ENCODE measurements at places on chromosomes 13 and 19.

- no peak for DNase-seq
Observed at GRCh38 chr13:106426909-106427308, 108.6 kb downstream of the EFNB2 start.

DNA sequence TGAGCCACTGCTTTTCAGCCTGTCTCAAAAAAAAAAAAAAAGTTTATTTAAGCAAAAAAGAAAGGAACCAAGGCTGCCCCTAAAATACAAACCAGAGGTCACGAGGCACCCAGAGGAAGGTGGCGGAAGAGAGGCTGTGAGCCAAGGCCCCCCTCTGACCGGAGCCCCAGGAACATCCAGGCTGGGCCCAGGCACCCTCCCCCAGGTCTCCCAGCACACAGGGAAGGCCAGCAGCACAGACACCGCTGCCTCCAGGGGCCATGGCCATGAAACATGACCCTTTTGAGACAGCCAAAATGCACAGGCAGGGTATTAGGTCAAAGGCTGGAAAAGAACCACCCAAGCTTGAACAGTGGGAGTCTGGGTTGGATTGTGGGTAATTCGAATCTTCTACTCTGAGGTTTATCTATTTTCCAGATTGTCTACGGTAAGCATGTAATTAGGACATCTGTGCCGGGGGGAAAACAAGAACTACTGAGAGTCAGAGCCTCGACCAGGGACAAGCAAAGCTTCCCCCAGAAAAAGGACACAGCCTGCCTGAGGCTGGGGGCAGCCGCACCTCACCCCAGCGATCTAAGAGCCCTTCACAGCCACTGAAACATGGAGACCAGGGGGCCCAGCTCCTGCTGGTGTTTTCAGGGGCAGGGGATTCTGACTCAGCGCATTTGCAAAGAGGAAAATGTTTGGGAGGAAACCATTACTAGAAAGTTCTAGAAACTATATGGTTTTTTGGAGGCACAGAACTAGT lies 8.4 kb downstream of the PEX11G start:
- no peak for DNase-seq

- DNase-seq = no peak
Observed at GRCh38 chr13:73058432-73058735, 421 bp upstream of the KLF5 start.

GRCh38 chr19:43759515-43759914 lies 4.8 kb upstream of the SMG9 start:
- no peak for DNase-seq

DNA sequence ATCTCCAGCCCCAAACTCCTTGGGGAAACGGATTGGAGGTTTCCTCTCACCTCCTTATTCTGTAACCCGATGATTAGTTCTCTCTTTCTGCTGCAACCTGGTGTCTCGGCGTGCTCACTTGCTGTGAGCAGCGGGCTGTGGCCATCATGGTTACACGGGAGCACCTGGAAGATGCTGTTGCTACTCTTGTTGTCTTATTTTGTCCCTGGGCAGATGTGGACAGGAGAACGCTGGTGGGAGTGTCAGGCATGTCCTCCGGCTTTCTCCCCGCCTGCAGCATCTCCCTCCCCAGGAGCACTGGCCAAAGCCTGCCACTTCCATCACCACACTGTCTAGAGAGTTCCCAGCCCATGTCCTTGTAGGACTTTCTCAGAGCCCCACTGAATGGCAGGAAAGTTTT lies 211.8 kb upstream of the ZNF536 start:
- no peak for DNase-seq

GRCh38 chr13:92122186-92122853 lies 723.9 kb downstream of the GPC5 start:
- DNase-seq = no peak

DNA sequence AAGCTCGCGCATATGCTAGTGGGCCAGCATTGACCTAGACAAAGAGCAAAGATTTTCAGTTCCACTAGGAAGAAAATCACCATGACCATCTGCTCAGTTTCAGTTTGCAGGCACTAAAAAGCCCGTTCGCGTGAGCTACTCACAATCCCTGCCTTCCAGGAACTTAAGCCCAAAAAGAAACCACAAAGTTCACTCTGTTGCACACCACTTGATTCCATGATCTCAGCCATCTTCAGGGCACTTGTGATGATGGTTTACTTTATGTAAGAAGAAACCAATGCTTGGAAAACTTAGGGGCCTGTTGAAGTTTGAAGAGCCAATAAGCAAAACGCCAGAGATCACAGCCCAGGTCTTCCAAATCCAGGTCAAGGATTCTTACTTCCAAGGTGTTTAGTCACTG lies 45.0 kb upstream of the SLC15A1 start:
- no peak for DNase-seq

DNA sequence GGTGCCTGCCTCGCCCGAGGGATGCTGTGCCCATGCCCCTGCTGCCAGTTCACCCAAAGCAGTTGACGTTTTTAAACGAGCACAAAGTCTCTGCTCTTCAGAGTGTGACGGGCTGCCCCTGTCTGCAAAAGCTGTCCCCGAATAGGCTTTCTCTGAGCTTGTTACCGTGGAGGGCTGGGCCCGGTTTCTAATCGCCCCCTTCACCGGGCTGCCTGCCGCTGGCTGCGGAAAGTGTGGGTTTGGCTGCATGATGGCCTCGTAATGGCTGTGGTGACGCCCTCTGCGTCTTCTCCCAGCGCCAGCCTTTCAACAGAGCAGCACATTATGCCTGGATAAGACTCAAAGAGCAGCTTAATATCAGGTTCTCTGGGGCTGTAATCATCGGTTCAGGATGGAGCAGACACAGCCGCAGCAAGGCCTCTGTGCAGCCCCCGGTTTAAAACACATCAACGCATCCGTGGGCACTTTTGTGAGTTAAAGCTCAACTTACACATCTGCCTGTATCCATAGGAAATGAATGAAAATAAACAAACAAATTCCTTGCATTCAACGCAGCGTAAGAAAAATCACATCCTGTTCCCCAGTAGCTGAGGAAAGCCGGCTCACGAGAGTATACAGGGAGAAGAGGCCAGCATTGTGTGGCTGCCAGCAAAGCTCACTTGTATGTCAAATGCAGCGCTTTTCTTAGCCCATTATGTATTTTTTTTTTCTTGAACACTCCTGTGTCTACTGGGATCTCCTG lies 166.4 kb upstream of the SOX1 start:
- no peak for DNase-seq

DNA sequence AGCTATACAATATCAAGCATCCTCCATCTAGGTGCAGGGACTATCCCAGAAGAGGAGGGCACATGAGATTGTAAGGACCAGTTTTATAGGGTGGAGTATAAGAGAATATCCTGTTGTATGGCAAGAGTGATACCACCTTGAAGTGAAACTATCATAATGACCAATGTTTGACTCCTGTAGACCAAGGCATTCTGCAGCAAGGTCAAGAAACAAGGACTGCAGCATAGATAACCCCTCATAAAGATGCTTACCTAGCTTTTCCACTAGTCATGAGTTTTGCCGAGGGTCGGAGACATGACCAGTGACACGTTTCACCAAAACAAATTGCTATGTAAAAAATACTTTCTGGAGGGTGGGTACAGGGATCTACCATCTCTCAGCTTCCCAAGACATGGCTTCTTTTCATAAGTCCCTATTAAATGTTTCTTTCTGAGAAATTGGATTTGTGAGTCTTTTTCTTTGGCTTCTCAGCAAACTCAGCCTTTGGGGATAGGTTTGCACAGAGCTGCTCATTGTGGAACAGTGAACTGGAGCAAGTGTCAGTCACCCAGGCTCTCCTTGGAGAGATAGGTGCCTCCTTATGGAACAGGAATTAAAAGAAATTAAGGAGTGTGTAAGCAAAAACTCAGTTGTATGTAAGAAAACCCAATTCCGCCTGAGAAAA lies 28.2 kb upstream of the CYSLTR2 start:
- no peak for DNase-seq

DNA sequence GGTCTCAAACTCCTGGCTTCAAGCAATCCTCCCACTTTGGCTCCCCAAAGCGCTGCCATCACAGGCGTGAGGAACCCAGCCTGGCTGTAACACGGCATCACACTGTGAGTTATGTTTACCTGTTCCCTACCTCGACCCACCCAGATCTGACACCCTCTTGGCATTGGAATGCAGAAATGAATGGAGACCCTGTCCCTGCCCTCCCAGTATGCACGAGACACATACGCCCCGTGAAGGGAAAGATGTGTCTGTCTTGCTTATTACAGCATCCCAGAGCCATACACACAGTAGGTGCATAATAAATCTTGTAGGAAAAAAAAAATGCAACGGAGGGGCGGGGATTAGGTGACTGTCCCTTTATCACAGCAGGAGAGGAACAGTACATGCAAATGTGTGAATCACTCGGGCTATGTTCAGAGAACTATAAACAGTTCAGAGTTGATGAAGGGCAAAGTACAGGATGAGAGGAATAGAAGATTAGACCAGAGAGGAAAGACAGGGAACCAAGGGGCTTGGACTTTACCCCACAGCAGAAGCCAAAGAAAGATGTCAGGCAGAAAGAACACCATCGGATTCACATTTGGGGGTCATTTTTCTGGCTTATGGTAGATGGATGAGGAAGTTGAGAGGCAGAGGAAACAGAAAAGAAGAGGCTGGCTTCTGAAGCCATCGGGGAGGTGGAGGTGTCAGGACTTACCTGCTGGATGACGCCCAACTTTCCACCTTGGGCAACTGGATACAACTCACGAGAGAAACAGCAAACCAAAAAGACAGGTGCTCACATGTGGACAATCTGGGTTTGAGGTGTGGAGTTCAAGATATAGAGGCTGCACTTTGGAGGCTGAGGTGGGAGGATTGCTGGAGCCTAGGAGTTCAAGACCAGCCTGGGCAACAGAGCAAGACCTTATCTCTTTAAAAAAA lies 94.3 kb downstream of the INSR start:
- DNase-seq = no peak

DNA sequence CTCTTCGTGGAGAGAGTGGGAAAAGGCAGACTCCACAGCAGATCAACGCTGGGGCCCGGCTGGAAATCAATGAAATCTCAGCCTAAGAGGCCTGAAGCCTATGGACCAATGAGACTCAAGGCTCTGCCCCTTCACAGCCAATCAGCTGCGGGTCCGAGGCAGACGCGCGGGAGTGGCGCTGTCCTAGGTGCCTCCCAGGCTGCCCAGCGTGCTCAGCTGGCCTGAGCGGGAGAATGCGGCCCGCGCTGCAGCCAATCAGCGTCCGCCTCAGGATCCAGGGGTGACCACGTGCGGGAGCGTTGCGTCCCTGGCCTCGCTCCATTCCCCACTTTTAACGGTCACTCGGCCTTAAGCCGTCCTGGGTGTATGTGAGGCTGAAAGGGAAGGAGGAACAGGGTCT lies at the start of gene ZBTB32:
Gene ZBTB32 (plus strand): TSS at position 341 of the 400 bp plus-strand sequence. CDS start 10,069 bp downstream, outside the sequence.
- DNase-seq = peak; percentile 14

DNA sequence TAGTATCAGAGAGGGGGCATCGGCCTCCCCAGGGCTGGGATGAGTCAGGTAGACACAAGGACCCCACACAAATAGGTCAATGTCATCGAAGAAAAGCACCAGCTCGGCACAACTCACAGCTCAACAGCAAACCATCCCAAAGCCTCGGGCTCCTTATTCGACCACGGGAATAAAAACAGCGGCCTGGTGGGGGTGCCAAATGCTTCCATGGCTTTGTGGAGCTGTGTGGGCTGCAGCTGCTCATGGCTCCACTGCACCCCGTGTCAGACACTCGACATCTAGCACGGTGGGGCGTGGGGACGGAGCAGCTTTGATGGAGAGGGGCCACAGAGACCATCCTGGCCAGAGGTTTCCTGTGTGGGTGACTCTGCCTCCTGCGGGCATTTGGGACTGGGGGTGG lies 212.5 kb upstream of the SOX1 start:
- no peak for DNase-seq

GRCh38 chr19:38713227-38713649 lies 31.0 kb downstream of the CAPN12 start:
- DNase-seq = no peak

GRCh38 chr19:31658993-31659896 lies 310.0 kb upstream of the TSHZ3 start:
- no peak for DNase-seq

- DNase-seq = no peak
Observed at GRCh38 chr13:26967119-26968038, 204.2 kb downstream of the USP12 start.

DNA sequence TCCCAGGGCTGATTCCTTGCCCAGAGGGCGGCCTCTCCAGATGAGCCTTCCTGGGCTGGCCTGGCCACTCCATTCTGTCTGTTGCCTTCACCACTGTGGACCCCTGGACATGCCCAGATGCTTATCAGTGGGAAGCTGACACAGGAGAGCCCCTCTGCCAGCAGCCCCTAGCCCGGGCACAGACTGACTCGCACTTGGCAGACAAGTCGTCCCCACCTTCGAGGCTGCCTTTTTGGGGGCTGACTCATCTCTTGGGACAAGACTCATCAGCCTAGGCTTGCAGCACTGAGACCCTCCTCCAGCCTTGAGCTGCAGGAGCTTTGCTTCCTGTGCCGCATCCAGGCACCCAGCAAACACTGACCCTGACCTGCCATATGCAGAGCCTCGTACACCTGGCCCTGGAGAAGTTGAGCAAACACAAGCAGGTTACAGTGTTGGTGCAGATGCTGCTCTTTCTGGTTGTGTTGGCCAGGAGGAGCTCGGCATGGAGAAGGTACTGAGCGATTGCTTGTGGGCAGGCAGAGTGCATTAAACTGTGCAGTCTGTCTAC lies 8.1 kb downstream of the CHST8 start:
- DNase-seq = no peak

GRCh38 chr19:920051-920864 lies 3.1 kb downstream of the KISS1R start:
- DNase-seq = no peak

DNA sequence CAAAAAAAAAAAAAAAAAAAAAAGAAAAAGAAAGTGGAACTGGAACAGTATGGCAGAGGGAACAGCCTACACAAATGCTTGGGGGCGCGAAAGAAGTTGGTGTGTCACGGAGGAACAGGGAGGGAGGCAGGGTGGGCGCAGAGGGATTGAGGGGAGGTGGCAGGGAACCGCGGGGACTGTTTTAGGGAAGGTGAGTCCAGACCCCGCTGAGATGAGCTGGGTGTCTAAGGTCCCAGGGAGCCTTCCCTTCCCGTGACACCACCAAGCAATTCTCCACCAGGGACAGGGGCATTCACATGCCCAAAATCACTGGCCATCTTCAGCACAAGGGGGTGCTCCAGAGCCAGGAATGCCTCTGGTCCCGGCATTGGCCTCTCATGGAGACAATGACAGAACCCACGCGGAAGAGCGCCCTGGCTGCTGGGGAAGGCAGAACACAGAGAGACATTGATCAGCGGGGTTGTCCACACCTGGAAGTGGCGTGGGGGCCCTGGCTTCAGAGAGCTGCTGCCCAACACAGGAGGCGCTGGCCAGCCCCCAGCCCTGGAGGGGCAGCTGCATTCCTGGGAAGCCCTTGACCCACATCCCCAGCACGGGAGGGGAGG lies 6.9 kb downstream of the PEAK3 start:
- DNase-seq = peak; percentile 66

Measured in neural crest cell (in vitro differentiated cells).